ENCODE measurements at places on chromosomes 2 and 18.
A peak's percentile ranks its signal among the peaks of the same experiment; 100 is the strongest.

- no peak for DNase-seq
Measured at GRCh38 chr2:100832885-100833284, 12.9 kb downstream of the NPAS2 start.

DNA sequence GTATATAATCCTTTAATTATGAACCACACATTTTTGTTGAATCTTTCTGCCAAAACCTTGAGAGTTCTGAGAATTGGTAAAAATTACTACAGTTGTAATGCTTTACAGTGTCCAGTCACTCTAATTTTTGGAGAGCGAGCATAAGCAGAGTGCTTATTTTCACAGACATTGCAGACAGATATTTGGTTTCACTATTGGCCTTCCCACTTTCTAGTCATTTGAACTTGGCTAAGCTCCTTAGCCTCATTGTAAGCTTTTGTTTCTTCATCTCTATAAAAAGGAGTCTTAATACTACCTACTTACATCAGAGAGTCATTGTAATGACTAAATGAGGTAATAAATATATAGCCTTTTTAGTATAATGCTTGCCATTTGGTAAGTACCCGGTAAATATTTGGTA, 80.4 kb downstream of the LCLAT1 start:
- DNase-seq: no peak

- no peak for DNase-seq
Measured at GRCh38 chr2:109370399-109371035, 241.5 kb downstream of the SH3RF3 start.

- DNase-seq: no peak
Measured at GRCh38 chr2:147712051-147712450, 132.8 kb upstream of the ACVR2A start.

- DNase-seq: no peak
Measured at GRCh38 chr2:100365434-100365833, 43.1 kb upstream of the LONRF2 start.

- no peak for DNase-seq
Measured at GRCh38 chr2:21268197-21268877, 144.6 kb downstream of the TDRD15 start.

GRCh38 chr18:8609659-8610458, 622 bp downstream of the RAB12 start:
- no peak for DNase-seq

GRCh38 chr2:84839851-84840250, 41.0 kb downstream of the TRABD2A start:
- DNase-seq: no peak

DNA sequence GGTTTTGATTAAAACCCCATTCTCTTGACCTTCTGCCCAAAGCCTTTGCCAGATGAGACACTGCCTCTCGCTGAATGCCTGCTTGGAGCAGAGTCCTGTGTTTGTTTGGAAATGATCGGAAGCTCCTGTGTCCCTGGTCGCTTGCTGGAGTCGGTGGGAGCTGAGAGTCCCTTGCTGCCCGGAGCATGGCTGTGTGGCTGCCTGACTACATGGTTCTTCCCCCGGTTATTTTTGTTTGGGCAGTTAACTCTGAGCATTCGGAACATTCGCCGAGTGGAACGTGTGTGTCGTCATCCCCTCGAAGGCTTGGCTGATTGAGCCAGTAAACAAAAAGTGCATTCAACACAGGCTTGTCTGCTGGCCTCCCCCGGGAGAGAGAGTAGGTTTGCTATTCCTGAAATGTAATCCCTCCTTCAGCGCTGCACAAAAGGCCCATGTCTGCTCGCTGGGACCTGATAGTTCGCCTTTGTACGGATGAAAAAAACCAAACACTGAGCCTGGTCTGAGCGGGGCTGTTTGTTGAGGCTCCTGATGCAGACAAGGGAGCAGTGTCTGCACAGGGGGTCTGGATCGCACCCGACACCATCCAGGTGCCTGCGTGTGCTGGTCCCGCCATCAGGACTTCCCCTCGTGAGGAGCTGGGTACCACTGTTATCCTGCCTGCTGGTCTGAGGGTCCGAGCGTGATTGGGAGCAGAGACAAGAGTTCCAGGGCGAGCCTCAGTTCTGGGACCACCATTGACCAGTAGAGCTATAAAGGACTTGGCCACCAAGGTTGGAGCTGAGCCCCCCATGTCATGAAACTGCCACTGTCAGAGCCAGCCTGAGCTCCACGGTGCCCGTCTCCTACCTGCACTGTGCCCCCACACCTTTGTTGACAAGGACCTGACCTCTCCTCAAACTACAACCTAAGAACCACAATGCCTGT, 83.8 kb downstream of the AGAP1 start:
- no peak for DNase-seq

DNA sequence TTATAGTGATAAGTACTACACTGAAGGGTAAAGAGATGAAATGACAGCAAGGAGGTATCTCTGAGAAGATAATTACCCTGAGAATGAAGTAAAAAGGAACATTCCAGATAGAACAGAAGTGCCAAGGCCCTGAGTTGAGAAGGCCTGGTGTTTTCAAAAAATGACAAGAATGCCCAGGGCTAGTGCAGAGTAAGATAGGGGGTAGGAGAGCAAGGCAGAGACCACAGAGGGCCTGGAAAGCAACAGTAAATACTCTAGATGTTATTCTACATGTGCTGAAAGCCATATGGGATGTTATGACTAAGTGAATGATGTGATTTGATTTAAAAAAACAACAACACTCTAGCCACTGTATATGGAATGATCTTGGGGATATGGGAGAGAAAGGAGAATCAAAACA, 52.3 kb downstream of the BAZ2B start:
- DNase-seq: no peak

- no peak for DNase-seq
Measured at GRCh38 chr2:17228461-17228860, 289.8 kb downstream of the RAD51AP2 start.

DNA sequence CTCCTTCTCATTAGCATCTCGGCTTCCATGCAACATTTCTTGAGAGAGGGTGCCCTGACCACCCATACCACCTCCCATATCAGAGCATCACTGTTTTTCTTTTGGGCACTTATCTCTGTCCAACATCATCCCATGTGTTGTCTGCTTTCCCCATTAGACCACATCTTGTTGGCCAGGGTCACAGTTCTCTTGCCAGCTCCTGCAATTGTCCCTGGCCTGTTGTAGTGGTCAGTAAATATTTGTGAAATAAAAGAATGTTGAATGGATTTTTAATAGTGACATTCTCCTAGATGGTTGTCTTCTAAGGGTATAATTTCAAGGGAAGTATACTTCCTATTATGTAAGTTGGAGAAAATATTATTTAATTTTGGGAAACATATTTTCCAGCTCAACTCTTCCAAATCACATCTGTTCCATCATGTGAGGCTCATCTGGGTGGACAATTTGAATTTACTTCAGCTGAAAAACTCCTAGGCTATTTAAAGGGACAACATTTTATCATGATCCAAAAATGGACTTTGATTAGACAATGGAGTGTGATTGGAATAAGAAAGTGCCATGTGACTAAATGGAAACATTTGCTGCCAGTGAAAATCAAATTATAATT, 83.0 kb downstream of the MOGAT1 start:
- no peak for DNase-seq

DNA sequence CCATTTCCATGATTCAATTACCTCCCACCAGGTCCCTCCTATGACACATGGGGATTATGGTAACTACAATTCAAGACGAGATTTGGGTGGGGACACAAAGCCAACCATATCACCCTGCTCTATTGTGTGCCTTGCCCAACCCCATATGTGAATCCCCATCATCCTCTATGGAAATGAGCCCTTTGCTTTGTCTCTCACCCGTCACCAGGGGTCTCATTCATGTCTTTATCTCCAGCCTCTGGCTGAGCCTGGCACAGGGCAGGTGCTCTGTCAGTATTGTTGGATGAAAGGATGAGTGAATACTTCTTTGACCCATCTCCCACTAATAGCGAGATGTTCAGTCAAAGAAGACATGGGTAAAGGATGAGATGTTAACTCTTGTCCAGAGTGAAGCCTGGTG, 116.6 kb upstream of the LGALSL start:
- DNase-seq: no peak

GRCh38 chr18:51405683-51406477, 208.4 kb upstream of the MEX3C start:
- DNase-seq: no peak

GRCh38 chr18:35201256-35201931, 39.4 kb upstream of the ZNF397 start:
- no peak for DNase-seq

- no peak for DNase-seq
Measured at GRCh38 chr2:3076848-3077642, 300.6 kb downstream of the EIPR1 start.

GRCh38 chr18:44231936-44232335, 448.8 kb upstream of the SETBP1 start:
- no peak for DNase-seq

DNA sequence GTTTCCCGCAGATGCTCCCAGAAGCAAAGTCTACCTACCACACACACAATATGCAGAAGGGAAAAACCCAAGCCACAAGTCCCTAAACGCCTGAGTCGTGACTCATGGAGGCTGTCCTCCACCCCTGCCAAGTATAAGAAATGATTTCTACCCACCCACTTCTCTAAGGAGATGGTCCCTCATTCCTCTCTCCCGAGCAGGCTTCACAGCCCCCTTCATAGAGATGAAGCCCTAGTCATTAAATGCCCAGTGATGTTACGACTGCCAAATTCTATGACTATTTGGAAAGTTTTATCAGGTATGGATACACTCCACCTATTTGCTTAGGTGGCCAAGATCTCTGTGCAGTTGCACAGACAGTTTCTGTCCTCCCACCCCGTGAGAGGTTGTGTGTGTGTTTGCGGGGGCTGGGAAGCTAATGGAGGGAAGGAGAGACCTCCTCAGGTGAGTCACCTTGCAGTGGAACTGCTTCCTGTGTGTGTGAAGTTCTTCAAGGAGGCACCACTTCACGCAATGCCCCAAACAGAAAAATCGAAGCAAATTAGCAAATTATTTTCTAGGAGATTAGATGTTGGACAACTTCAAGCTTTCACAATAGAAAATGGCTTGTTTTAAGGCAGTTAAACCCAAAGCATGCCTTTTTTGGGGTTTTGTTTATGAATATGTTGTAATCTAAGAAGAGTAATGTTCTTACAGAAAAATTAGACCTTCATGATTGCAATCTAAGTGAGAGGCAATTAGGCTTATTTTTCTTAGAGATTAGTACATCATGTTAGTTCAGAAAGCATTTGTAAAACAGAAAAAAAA, 175.2 kb downstream of the TGIF1 start:
- DNase-seq: no peak

- DNase-seq: no peak
Measured at GRCh38 chr18:56321470-56321869, 316.9 kb downstream of the TXNL1 start.

DNA sequence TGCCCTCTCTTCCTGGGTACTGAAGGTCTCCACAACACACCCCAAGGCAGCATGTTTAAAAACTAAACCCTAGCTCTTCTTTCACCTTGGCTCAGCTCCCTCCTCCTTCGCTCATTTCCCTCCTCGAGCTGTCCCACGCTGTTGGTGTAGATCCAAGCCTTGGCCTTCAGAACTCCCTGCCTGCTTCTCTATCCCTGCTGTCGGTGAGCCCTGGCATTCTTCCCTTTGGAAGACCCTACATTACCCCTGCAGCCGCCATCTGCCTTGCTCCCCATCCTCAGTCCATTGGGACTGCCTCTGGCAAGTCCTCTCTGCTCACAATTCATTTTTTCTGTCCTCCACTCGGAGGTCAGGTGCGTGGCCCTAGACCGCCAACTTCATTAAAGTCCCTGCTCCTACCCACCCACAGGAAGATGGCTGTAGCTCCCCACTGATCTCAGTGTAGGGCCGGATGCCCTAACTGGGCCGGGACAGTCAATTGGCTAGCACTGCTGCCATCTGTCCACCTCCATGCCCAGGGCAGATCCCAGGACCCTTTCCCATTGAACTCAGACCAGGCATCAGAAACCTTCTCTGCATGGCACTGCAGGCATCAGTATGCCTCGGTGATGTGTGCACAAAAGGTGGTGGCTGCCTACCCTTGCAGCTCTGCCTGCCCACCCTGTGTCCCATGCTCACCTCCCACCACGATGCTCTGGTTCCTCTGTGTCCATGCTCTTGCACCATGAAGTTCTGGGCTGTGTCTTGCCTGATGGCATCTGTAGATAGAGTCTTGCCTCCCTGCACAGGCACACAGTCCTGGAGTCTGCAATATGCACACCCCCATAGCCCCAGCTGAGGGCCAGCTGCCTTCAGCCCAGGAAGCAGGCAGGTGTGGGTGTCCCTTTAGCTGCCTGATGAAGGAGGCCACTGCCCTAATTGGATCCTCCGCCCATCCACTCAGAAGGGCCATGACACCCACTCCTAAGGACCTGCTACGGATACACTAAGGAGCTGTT, 5.7 kb downstream of the AMER3 start:
- DNase-seq: no peak

DNA sequence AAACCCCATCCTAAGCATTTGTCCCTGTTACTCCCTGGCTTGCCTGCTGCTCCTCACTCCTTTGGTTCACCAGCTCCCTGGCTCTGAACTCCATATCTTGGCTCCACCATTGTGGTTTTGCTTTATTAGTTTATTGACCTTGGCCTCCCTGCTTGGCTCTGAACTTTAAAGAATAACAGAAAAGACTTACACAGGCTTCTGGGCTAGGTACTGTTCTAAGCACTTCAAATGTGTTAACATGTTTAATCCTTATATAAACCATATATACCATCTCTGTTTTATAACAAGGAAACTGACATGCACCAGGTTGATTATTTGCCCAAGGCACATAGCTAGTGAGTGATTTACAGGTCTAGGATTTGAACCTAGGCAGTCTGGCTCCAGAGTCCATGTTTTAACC, 149.7 kb upstream of the CAPN13 start:
- no peak for DNase-seq

DNA sequence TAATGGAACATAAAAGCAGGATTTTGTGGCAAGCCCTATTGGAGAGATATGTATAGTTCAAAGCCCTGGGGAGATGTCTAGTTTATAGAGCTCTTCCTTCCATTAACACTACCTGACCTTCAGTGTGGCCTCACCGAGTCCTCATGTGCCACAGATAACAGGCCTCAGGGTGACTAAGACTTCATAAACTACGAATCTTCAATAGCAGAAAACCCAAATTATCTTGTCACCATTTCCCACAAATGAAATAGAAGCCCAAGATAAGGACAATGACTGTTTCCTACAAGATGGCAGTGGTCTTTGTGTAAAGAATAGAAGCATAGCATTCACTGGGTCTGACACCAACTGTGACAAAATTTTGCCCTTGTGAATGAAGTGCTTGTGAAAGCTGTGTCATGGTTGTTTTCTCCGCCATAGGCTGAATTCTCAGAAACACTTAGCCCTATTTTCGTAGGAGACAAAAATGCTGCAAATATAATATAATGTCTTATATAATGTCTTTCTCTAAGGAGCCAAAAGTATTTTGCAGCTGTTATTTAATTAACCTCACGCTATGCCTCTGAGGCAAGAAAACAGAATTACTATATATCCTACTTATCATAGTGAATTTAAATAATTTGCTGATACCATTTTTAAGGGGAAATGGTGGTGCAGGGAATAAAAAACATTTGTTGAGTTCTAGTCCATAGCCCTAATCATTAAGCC, 136.7 kb upstream of the CWC22 start:
- DNase-seq: no peak

GRCh38 chr2:61543062-61543461, 4.9 kb upstream of the XPO1 start:
- DNase-seq: peak; percentile 34

- no peak for DNase-seq
Measured at GRCh38 chr18:27583466-27583865, 398.4 kb upstream of the CHST9 start.

GRCh38 chr2:62920070-62920469, 130.6 kb upstream of the OTX1 start:
- DNase-seq: no peak

Data from CD8-positive, alpha-beta T cell (primary cell).